Activated naive CD4-positive, alpha-beta T cell (primary cell): ENCODE measurements at places on chromosomes 1 and 21.

DNA sequence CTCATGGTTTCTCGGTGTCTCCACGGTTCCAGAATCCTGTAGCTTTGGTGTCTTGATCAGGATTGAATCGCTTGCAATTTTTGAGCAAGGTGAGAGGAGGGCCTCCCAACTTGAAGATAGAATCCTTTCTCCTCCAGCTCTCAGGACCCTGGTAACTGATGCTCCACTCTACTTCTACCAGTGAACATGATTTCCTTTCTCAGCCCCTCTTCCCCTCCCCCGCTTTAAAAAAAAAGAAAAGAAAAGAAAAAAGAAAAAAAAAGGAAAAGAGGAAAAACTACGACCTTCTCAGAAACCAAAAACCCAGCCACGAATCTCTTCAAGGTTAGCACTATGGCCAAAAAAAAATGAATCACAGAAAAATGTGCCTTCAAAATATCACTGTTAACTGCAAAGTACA, 1.2 kb downstream of the ARHGEF11 start:
- no peak for DNase-seq

DNA sequence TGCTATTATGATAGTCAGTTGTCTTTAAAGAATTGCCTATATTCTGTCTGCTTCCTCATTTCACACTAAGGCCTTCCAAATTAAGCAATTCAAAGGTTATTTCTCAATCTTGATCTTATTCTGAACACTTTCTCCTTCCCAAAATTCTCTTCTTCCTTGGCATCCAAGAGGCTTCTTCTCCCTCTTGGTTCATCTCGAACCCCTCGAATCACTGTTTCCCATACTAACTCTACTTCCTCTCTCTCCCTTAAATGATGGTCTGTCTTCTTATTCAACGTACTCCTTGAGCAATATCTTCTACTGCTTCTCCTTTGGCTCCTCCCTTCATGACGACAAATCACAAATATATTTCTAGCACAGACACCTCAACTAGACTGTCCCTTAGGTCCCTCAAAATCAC, 4.5 kb downstream of the COPA start:
- no peak for DNase-seq

GRCh38 chr1:85460555-85461088, 4.3 kb downstream of the DDAH1 start:
- no peak for DNase-seq

- no peak for DNase-seq
These were observed 17.0 kb downstream of the FAM151A start for GRCh38 chr1:54606096-54606989.

- no peak for DNase-seq
These were observed 12.9 kb downstream of the KCNE1 start for GRCh38 chr21:34499116-34499515.

DNA sequence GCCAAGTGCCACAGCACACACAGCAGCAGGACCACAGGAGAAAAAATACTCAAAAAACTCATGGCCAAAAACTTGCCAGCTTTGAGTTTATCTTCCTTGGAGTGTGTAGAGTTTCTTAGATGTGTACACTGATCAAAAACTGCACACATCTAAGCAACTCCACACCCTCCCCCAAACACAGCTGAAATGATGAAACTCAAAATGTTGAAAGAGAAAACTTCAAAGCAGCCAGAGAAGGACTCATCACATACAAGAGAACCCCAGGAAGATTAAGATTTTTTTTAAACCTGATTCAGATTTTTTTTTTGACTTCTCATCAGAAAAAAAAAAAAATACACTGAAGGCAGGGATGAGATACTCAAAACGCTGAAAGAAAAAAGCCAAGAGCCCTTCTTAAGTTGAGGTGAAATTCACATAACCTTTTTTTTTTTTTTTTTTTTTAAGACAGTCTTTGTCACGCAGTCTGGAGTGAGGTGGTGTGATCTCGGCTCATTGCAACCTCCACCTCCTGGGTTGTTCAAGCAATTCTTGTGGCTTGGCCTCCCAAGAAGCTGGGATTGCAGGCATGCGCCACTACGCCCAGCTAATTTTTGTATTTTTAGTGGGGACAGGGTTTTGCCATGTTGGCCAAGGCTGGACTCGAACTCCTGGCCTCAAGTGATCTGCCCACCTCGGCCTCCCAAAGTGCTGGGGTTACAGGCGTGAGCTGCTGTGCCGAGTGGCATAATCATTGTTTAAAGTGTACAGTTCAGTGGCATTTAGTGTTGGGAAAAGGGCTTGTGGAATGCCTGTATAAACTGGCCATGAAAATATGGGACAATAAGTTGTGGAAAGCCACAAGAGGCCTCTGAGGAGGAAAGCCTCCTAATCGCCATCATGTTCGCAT, 20.9 kb upstream of the PDXK start:
- DNase-seq: no peak
